Activated CD8-positive, alpha-beta memory T cell treated with anti-CD3 and anti-CD28 coated beads, Interleukin-2, amount 10 ng/mL, durations not matched to agents 7 days and 5 days (primary cell): ENCODE measurements at places on chromosomes 1 and 21. TPM values are rescaled to one million over a fixed set of nuclear protein-coding genes. Genes with fewer than 3 reads are reported as not detected.

- DNase-seq, result no peak
Measured at GRCh38 chr1:228104526-228105269, 1.6 kb upstream of the C1orf35 start.

- DNase-seq, result no peak
Measured at GRCh38 chr1:9529190-9529589, 10.1 kb upstream of the SLC25A33 start.

GRCh38 chr1:21524686-21525339 lies 15.6 kb downstream of the ALPL start:
- no peak for DNase-seq

DNA sequence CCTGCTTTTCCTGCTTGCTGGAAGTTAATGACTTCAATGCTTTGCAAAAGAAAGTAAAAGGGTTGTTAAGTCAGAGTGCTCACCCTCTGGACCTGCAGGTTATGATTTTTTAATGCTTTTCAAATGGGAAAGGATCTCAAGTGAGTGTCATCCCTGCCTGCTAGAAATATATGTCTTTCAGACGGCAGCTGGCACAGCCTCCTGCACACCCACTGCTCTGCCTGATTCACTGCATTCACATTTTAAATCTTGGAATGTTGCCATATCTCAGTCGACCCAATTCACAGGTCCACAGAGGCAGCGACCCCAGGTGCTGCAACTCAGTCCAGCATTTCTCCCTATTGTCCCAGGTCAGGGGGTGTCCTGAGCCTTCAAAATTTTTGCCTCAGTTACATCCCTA lies 10.7 kb downstream of the DUSP23 start:
- DNase-seq, result no peak

Gene FAM72D
- 22.7 TPM for total RNA-seq

DNA sequence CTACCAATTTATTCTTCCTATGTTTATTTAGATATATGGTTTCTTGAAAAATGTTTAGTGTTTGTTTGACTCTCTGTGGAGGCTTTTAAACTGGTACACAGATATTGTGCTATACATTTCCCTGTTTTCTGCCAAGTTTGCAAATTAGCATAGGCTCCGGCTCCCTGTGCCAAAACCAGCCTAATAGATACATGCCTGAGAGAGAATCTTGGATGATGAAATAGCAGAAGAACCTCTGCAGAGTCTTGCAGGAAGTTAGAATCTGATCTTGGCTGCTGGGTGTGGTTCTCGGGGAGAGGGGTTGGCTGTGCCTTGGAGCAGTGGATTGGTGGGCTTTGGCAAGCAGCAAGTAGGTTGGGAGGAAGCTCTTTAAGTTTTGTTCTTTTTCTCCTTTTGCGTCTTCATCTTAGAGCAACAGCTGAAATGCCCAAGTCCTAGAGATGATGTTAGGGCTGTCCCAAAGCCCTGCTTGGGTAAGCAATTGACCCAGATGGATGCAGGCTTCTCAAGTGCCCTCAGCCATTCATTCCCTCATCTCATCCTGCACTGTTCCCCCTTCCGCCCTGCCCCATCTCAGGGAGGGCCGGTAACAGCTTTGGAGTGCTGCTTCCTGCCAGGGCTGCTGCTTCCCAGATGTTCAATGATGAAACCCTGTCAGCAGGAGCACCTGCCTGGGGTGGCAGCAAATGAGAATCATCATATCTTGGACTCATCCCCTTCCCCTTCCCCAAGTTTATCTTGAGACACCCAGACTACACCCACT lies 9.3 kb downstream of the PLA2G2A start:
- no peak for DNase-seq

Gene NTMT2
- not detected for total RNA-seq

Gene LRRC71
- not detected for total RNA-seq

- DNase-seq, result no peak
Measured at GRCh38 chr1:225319871-225320270, 108.0 kb downstream of the LBR start.

- DNase-seq, result no peak
Measured at GRCh38 chr1:242468784-242469183, 55.7 kb downstream of the PLD5 start.

GRCh38 chr1:241637046-241637590 lies 3.1 kb downstream of the CHML start:
- DNase-seq, result no peak

DNA sequence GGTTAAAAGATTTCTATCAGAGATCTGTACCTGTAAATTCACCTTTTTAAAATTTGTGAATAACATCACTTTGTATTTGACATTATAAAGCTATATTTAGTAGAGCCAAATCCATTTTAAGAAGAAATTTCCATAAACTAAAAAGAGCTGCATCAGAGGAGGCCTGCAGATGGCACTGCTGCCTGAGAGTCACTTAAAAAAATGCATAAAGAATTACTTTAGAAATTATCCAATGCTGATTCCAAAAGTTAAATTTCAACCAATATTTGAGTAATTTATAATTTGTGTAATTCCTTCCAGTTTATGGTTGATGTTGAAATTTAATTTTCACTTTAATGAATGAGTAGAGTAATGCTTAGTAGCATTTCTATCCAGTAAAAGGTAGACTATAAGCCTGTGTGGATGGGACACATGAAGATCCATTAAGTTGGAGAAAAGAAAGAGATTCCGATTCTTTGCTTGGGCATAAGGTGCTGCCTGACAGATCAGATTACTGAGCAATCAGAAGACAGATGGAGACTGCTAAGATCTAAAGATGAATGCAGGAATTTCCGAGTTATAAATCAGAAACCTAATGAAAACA lies 20.7 kb upstream of the RPE65 start:
- DNase-seq, result no peak

Gene KCNJ6
- total RNA-seq, result not detected

- DNase-seq, result no peak
Measured at GRCh38 chr1:59409549-59409948, 112.7 kb downstream of the FGGY start.

DNA sequence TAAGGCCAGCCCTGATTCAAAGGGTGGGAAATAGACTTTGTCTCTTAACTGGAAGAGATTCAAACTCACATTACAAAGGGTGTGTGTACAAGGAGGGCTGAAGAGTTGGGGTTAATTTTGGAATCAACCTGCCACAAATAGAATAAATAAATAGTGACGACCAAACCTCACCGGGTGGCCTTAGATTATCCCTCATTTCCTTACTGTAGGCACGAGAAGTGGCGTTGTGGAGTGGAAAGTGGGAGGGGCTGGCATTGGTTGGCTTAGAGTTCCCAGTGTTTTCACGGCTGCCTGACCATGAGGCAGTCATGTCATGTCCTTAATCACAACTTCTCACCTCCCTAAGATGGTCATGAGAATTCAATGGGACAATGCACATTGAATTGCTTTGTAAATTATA lies 21.3 kb upstream of the RUNX1 start:
- no peak for DNase-seq

GRCh38 chr1:224454402-224455055 lies 19.9 kb upstream of the WDR26 start:
- no peak for DNase-seq

- DNase-seq, result no peak
Measured at GRCh38 chr1:1462318-1462966, 9.1 kb upstream of the ATAD3B start.

GRCh38 chr1:222877854-222878253 lies 63.0 kb downstream of the DISP1 start:
- no peak for DNase-seq

Gene EXO1
- total RNA-seq, result 46.3 TPM

Gene MIXL1
- total RNA-seq, result not detected

DNA sequence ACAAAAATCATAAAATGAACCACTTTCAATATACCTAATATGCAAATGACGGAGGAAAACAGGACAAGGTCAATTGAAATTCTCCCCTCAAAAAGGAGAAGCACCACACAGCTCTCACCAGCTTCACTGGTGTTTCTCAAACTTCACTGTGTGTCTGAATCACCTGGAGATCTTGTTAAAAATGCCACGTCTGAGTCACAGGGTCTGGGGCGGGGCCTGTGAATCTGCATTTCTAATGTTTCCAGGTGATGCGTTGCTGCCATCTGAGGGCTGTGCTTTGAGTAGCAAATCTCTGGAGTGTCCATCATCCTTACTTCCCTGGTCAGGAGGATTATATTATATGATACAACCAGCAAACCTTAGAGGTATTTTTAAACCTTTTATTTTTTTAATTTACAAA lies 9.0 kb downstream of the CLDN19 start:
- peak; percentile 55 for DNase-seq

- DNase-seq, result no peak
Measured at GRCh38 chr1:51750729-51751128, 127.8 kb downstream of the NRDC start.

- no peak for DNase-seq
Measured at GRCh38 chr1:44911026-44911425, 68.0 kb upstream of the PTCH2 start.

Gene TMEM59
- 171 TPM for total RNA-seq

Gene PLXNA2
- total RNA-seq, result 0.15 TPM

Gene AGO4
- total RNA-seq, result 16.1 TPM

Gene ARHGEF16
- total RNA-seq, result not detected

DNA sequence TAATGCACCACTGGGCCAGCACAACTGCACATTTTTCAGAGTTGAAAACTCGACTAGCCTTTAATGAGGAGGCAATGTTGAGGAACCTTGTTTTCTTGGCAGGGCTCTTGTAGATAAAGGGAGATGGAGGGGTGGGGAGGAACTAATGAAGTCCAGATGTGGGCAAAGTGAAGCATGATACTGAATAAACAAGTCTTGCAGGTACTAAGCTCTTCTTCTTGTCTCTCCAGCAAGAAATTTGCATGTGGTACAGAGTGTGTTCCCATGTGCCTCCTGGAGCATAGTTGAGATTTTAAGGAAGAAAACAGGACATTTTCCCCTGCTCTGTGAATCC lies 47.0 kb downstream of the PLPP3 start:
- DNase-seq, result no peak
